ENCODE measurements at places on chromosomes 2 and 18. TPM values are rescaled to one million over a fixed set of nuclear protein-coding genes. Genes with fewer than 3 reads are reported as not detected.

The ABHD1 gene
- total RNA-seq, result 1.2 TPM

The SFT2D3 gene
- 5.8 TPM for total RNA-seq

The FOXI3 gene
- not detected for total RNA-seq

The SCN9A gene
- total RNA-seq, result 4.8 TPM

The RBM44 gene
- 0.29 TPM for total RNA-seq

The AQP12A gene
- total RNA-seq, result not detected

The PPP1R1C gene
- 0.90 TPM for total RNA-seq

The DUSP2 gene
- total RNA-seq, result 0.53 TPM

The SP100 gene
- total RNA-seq, result 25.4 TPM

The FOXD4L1 gene
- total RNA-seq, result 0.37 TPM

The SESTD1 gene
- total RNA-seq, result 24.5 TPM

The TXNDC2 gene
- total RNA-seq, result 0.16 TPM

The LBX2 gene
- 2.9 TPM for total RNA-seq

The CDH2 gene
- 38.1 TPM for total RNA-seq

The COL3A1 gene
- 0.28 TPM for total RNA-seq

The CDKL4 gene
- total RNA-seq, result not detected

The CGREF1 gene
- total RNA-seq, result 8.5 TPM

The RAB6C gene
- not detected for total RNA-seq

The MYO7B gene
- total RNA-seq, result 0.19 TPM

The ACTR2 gene
- total RNA-seq, result 171 TPM

The GAREM1 gene
- 4.4 TPM for total RNA-seq

The CCBE1 gene
- total RNA-seq, result 12.5 TPM

The CCDC148 gene
- total RNA-seq, result 0.31 TPM

The RESP18 gene
- not detected for total RNA-seq

The CDK15 gene
- total RNA-seq, result not detected

The XIRP2 gene
- total RNA-seq, result not detected

The CFAP65 gene
- total RNA-seq, result 0.11 TPM

The SRD5A2 gene
- not detected for total RNA-seq

The KIF1A gene
- total RNA-seq, result 0.69 TPM

The CD8B gene
- not detected for total RNA-seq

The POLR1A gene
- total RNA-seq, result 27.9 TPM

The LRATD1 gene
- total RNA-seq, result 0.07 TPM

The HOXD9 gene
- total RNA-seq, result 1.8 TPM

The RTP5 gene
- total RNA-seq, result not detected

The RUFY4 gene
- not detected for total RNA-seq

The GALNT5 gene
- total RNA-seq, result 2.4 TPM

The RETREG2 gene
- 75.7 TPM for total RNA-seq

The MOGAT1 gene
- total RNA-seq, result not detected

The MOCOS gene
- total RNA-seq, result 2.7 TPM

The PLA2R1 gene
- total RNA-seq, result 2.7 TPM

The TRPM8 gene
- total RNA-seq, result not detected

The POTEI gene
- total RNA-seq, result not detected

The FIGN gene
- 1.3 TPM for total RNA-seq

The GKN2 gene
- total RNA-seq, result 4.3 TPM

The ARID5A gene
- 7.1 TPM for total RNA-seq

The PLGLB1 gene
- total RNA-seq, result not detected

The KLHL14 gene
- total RNA-seq, result not detected

The DNAJC5G gene
- total RNA-seq, result not detected

The CDH20 gene
- total RNA-seq, result not detected

The LYPD6 gene
- total RNA-seq, result 0.19 TPM

The CYRIA gene
- total RNA-seq, result 0.60 TPM

The CCL20 gene
- 5.9 TPM for total RNA-seq

Data from A549 treated with ZK216348 at 1 μM for 4 hours (cell line).